Activated gamma-delta T cell treated with Interleukin-2 at 50 U/mL for 16 hours (primary cell): ENCODE measurements at places on chromosomes 12 and 14.

DNA sequence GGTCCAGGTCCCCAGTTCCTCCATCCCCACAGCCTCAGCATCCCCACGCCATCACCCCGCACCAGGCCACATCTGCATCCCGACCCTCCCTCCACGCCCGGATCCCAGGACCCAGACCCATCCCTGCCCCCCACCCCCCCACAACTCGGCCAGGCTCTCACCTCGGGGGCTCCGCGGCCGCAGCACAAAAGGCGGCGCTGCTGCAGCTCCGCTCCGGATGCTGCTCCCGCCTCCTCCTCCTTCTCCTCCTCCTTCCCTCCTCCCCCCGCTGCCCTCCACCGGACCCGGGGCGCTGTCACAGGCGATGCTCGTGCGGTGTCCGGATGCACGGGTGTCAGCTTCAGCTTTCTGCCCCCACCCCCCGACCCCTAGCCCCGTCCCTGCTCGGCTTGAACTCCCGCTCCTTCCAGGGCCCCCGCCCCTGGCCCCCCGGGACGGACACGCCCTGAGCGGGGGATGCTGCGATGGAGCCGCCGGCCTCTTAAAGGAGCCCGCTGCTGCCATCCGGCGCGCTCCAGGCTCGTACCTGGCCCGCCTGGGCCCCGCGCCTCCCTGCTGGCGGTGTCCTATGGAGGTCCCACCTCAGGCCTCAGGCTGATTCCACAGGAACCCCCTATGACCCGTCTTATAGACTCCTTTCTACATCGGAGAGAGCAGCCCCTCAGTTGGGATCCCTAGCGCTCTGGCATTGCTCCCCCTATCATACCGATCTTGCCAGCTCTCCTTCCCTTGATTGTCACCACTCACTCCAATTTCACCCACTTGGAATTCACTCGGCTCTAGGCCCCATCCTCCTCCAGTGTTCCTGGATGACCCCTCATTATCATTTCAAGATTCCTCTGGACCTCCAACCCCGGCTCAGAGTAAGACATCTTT is at the start of gene MAP3K12:
TSS of gene MAP3K12 (minus strand) at position 193 of the 876 bp plus-strand sequence. CDS start 12,067 bp downstream, outside the sequence.
- DNase-seq, result peak; percentile 58

DNA sequence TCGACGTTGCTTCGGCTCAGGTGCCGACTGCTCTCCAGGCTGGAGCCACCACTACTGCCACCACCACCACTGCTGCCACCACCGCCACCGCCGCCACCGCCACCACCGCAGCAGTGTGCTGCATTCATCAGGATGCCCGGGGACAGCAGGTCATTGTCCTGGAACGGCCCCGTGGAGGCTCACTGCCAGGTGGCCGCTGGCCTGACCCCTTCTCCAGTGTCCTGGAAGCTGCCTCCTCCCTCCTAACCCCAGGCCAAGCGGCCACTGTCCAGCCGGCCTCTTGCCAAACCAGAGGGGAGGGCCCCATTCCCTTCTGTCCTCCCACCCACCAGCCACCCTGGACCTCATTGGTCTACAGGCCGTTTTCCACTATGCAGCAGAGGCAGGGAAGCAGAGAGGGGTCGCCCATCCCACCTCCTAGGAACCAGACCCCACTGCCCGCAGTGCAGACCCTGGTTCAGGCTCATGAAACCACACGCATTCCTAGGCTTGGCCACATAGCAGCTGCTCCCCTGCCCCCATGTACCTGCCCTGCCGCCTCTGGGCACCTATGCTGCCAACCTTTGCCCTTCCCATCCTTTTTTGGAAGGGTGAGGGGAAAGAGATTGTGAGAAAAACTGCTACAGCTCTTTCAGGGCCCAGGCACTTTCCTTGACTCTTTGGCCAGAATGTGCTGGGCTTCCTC is 15.2 kb downstream of the ARL6IP4 start:
- no peak for DNase-seq

GRCh38 chr12:71125949-71126348 is 31.9 kb downstream of the TSPAN8 start:
- no peak for DNase-seq

DNA sequence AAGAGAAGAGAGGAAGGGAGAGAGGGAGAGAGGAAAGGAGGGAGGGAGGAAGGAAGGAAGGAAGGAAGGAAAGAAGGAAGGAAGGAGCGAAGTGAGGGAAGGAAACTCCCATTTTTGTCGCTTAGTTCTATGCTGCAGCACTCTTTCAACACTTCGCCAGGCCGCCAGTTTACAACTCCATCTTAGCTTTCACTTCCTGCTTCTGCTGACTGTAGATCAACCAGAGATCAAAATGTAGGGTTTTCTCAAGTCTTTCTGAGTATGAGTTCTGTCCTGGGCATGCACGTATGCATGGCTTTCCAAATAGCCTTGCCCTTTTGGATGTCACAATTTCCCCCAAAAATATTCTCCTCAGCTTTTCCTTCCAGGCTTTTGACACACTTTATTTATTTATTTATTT is 723.4 kb downstream of the TRHDE start:
- no peak for DNase-seq

GRCh38 chr14:63383776-63384367 is 65.1 kb upstream of the GPHB5 start:
- peak; percentile 23 for DNase-seq

DNA sequence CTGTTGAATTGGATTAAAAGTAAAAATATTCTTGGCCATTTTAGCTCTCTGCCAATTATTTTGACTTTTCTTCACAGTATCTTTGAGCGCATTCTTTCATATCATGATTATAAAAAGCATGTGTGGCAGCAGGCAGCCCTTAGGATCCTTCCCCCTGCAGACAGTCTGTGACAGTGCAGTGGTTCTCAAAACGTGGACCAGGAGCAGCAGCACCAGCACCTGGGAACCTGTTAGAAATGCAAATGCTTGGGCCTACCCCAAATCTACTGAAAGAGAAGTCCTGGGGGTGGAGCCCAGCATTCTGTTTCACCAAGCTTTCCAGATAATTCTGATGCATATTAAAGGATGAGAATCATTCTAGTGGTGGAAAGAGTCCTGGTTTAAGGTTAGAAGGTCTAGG is 155.6 kb downstream of the MON2 start:
- DNase-seq, result no peak

- DNase-seq, result no peak
Measured at GRCh38 chr14:31930493-31931240, 146.4 kb upstream of the ARHGAP5 start.

GRCh38 chr14:99520571-99521081 is 39.4 kb downstream of the CCNK start:
- no peak for DNase-seq

DNA sequence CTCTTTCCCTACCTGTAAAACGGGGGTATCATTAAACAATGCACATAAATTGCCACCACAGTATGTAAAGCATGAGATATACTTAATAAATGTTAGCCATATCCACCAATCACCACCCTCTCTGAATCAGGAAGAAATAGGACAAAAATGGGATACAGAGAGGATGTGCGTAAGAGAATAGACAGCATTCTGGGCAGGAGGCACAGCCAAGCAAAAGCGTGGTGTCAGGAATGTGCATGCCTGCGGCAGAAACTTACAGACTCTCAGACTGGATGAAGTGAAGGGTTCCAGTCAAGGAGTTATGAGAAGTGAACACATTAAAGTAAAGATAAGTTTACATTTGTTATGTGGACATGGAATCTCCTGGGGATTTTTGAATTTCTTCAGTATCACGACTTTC is 121.7 kb upstream of the MDM1 start:
- no peak for DNase-seq

GRCh38 chr12:121297435-121297991 is 1.0 kb upstream of the CAMKK2 start:
- DNase-seq, result no peak

GRCh38 chr14:76727901-76728300 is 33.4 kb upstream of the VASH1 start:
- no peak for DNase-seq

- no peak for DNase-seq
Measured at GRCh38 chr14:53715193-53715721, 241.4 kb downstream of the BMP4 start.

DNA sequence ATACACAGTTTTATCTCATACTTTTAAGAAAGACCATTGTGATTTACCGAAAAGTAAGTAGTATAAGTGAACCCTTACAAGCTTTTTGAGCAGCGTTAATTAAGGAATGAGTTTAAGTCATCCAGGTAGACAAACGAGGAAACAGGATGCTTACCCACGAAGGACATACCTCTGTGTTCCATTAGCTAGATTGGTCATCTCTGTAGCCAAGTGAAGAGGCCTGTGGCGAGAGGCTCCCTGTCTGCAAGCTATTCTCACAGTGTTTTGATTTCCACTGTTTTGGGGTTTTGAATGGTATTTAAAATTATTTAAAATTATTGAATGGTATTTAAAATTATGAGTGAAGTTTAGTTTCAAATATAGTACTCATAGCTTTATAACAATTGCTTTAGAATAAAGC is 342.1 kb upstream of the RGS6 start:
- no peak for DNase-seq

DNA sequence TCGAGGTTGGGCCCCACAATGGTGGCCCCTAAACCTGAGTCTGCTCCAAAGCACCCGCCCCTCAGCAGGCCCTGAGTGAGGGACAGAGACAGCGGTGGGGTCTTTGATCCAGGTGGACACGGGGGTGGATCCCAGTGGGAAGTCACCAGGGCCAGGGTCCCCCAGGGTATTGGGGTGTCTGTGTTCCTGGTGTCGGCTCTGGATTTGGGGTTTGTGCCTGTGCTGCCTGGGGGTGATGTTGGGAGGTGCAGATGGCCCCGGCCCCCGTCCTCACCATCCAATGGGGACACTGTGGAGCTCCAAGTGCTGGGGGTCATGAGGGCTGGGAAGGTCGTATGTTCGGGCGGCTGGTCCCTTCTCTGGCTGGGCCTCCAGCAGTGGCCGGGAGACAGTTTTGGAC is 354.2 kb downstream of the TMEM121 start:
- DNase-seq, result peak; percentile 3

DNA sequence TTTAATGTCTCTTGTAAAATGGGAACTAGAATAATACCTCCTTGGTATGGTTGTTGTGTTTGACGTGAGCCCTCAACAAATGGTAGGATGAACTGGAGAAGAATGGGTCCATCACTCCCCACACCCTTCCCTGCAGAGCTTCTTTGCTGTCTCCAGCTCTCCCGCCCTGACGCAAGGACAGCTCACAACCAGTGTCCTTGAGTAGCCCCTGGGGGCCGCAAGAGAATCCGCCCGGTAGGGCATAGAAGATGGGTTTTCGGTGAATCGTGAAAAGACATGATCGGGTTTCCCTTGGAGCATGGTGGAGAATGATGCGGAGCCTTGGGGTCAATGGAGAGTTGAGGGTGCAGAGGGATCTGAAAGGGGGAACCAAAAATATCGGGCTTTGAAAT is 6.1 kb upstream of the PAX9 start:
- DNase-seq, result no peak

GRCh38 chr12:87216436-87216835 is 812.8 kb downstream of the C12orf50 start:
- DNase-seq, result no peak

DNA sequence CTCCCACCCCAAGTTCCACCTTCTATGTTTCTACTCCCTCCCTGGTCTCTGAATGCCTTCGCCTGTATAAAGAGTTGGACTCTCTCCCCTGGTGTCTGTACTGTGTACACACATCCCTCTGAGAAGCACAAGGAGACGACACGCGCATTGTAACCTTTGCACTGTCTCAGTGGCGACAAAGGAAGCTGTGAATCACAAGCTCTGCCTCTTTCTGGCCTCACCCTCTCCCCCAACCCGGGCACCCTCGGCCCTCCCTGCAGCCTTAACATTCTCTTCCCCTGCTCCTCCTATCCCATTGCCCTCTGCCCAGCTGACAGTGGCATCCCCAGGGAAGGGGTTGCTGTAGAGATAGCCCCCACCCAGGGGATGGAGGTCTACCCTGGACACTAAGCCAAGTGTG is 2.5 kb upstream of the SMARCD1 start:
- DNase-seq, result no peak

DNA sequence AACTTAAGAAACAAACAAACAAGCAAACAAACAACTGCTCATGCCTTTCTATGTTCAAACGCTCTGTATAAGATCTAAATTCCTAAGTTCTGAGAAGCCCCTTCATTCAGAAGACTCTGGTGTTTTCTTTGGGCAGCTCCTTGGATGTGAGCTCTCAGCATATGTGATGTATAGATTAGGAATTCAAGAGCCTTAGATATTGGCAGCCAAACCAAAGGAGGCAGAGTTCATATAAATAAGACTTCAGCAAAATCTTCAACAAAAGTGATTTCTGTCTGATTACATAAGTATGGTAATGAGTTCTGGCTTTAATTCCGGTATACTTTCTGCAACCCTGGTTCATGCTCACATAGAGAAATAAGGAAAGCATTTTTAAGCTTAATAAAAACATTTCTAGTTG is 145.6 kb downstream of the DYRK2 start:
- DNase-seq, result no peak

- DNase-seq, result no peak
Measured at GRCh38 chr14:80084196-80084595, 127.1 kb downstream of the DIO2 start.

- DNase-seq, result no peak
Measured at GRCh38 chr14:31261859-31262731, 54.5 kb upstream of the HECTD1 start.

GRCh38 chr14:23302290-23303225 is at the start of gene PPP1R3E:
TSS of gene PPP1R3E (minus strand) at chr14:23302859. CDS start at chr14:23302576, 283 bp downstream.
- peak; percentile 84 for DNase-seq

DNA sequence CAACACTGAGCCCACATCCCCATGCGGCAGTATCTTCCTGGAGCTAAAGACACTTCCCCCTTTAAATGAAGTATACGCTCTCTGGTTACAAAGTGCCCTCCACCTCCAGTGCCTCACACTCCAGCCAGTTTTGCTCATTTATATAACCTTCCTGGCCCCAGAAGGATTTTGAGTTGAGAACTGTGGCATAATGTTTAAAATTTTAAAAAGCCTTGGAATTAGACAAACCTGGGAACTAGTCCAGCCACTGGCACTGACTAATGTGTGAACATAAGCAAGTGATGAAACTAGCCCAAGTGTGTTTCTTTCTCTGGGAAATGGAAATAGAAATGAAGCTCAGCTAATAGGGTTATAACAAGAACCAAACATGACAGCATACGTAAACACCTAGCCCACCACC is 723.7 kb upstream of the USP15 start:
- DNase-seq, result no peak

- no peak for DNase-seq
Measured at GRCh38 chr12:120774169-120774916, 48.7 kb downstream of the ACADS start.

DNA sequence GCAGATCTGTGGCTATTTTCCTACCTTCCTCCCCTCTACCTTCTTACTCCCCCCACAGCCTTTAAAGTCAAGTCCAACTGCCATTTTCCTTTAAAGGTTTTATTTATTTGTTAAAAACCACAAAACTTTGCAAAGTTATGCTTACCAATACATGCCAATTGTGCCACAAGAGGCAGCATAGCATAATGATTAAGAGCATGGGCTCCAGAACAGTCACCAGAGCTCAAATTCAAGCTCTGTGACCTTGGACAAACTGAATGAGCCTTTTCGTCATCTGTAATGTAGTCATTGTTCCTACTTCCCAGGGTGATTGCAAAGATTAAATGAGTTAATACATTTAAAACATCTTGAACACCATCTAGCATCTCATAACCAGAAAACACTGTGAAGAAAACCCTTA is 13.0 kb upstream of the FMNL3 start:
- no peak for DNase-seq

GRCh38 chr12:47216150-47216677 is 136.5 kb upstream of the AMIGO2 start:
- peak; percentile 73 for DNase-seq
